ENCODE measurements at places on chromosomes 5 and 9.

DNA sequence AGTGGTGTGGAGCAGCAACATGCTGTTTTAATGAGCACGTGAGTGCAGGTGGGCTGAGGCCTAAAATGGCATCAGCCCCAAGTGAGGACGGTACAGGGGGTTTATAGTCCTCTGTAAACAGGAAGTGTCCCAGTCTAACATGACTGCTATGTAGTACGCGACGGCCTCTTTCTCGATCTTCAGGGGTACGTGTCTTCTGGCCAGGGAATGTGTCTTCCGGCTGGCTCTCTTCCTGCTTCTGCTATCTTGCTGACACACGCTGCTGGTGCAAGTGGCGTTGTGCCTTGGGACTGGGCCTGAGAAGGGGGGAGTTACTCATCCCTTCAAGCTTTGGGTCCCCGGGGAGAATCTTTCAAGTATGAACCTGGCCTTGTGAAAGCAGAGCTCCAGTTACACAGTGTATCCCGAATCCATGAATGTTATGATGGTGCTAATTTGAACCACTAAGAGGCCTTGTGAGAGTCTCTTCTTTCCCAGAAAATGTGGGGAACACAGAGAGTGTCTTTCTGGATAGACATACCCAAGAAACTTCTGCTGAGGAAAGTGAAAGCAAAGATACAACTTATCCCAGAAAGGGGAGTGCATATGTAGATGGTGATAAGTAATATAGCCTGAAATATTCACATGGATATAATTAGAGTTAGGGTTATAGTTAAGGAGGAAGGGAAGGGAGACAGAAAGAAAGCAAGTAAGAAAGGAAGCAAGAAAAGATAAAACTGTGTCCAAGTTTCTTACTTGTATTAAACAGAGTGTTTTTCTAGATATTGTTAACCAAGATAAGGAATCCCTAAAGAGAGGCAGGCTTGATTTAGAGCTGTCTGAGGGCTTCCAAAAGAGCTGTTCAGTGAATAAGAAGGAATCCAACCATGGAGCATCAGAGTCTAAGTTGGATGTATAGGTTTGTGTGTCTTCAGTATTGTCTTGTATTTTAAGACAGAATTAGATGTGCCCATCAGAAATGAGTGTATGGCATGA is 35.5 kb upstream of the ANXA2R start:
- peaks cover 13% of the 10 kb centered on the region for H3K4me1 ChIP-seq
- peaks cover 13% of the 10 kb centered on the region for H3K36me3 ChIP-seq
- H3K27me3 ChIP-seq: no peaks in the 10 kb centered on the region
- no peak for DNase-seq

DNA sequence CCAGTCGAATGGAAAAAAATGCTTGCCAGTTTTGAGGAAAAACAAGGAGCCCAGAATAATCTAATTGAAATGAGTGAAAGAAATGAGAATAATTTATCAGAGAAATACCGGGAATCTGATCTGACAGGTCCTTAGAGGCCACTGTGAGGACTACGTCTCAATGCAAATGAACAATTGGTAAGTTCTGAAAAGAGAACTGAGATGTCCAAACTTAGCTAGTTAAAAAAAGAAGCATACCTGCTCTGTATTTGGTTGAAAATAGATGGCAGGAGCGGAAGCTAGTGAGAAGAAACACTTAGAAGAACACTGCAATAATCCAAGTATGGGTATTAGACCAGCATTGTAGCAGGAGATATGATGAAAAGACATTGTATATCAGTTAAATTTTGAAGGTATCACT is 161.2 kb downstream of the CDH9 start:
- DNase-seq: no peak
- H3K4me1 ChIP-seq: no peaks in the 10 kb centered on the region

- no peaks in the 10 kb centered on the region for H3K27me3 ChIP-seq
- H3K4me3 ChIP-seq: no peak overlapping the region
- H3K27ac ChIP-seq: no peak overlapping the region
- DNase-seq: no peak
- H3K36me3 ChIP-seq: no peaks in the 10 kb centered on the region
- no peaks in the 10 kb centered on the region for H3K4me1 ChIP-seq
Measured at GRCh38 chr9:19446361-19446861, 37.6 kb downstream of the ACER2 start.

GRCh38 chr9:107112707-107113243 is 170.3 kb upstream of the RAD23B start:
- H3K27ac ChIP-seq: no peak overlapping the region
- no peak overlapping the region for H3K4me3 ChIP-seq
- H3K4me1 ChIP-seq: no peaks in the 10 kb centered on the region
- H3K36me3 ChIP-seq: no peaks in the 10 kb centered on the region
- DNase-seq: no peak

- no peaks in the 10 kb centered on the region for H3K27me3 ChIP-seq
- no peak overlapping the region for H3K27ac ChIP-seq
- no peaks in the 10 kb centered on the region for H3K36me3 ChIP-seq
- H3K4me1 ChIP-seq: no peaks in the 10 kb centered on the region
Measured at GRCh38 chr5:15506897-15507296, 6.9 kb downstream of the FBXL7 start.

DNA sequence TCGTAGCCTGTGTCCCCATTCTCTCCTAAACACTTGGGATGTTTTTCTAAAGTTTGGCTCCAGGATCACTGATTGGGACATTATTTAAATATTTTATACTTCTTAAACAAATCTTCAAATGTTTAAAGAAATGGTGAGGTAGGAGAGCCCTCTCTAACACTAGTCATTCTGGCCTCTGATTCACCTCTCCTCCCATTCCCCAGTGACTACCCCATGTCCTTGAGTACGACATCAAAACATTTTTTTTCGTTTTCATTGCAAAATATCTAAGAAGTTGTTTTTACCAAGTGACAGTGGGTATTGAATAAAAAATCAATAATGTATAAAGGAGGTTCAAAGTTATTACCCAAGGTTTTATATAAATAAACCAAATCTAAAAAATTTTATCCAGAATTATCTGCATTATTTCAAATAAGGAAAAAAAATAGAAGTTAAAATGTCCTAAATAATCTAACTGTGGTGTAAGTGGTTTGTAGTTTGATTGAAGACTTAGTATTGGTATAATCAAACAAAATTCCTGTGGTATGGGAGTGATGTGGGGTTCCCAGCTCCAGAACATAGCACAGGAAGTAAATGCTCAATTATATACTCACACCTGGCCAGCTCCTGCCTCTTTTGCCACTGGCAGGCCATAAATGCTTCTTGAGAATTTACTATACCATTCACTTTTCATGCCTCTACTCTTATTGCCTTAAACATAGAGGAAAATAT is 51.1 kb downstream of the MAST4 start:
- no peak overlapping the region for H3K4me3 ChIP-seq
- no peak overlapping the region for H3K27ac ChIP-seq
- no peaks in the 10 kb centered on the region for H3K4me1 ChIP-seq
- no peak for DNase-seq

DNA sequence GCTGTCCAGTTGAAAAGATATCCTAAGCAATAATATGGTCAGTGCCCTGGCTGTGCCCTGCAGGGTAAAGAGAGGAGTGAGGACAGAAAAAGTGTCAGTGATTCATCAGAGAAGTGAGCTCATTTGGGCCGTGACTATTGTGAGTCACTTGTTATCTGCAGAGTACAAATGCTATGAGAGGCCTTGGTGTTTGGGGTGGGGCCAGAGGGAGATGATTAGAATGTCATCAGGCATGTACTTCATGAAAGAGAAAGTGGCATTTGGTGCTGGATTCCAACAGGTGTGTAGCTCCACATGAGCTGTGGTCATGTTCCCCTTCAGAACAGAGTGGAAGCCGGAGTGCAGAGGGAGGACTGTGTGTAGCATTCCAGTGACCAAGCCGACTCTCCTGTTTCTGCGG is 174.1 kb downstream of the KDM4C start:
- no peak for DNase-seq
- no peaks in the 10 kb centered on the region for H3K27me3 ChIP-seq
- H3K4me3 ChIP-seq: no peak overlapping the region
- no peak overlapping the region for H3K27ac ChIP-seq
- H3K36me3 ChIP-seq: no peaks in the 10 kb centered on the region

GRCh38 chr5:158436271-158437065 is 577.5 kb upstream of the CLINT1 start:
- no peak overlapping the region for H3K27ac ChIP-seq
- H3K4me1 ChIP-seq: peaks cover 40% of the 10 kb centered on the region
- no peaks in the 10 kb centered on the region for H3K36me3 ChIP-seq
- no peak overlapping the region for H3K4me3 ChIP-seq
- no peaks in the 10 kb centered on the region for H3K27me3 ChIP-seq

- no peak for DNase-seq
- no peaks in the 10 kb centered on the region for H3K4me1 ChIP-seq
- H3K27ac ChIP-seq: no peak overlapping the region
Measured at GRCh38 chr5:90071066-90071465, 338.5 kb downstream of the CETN3 start.

DNA sequence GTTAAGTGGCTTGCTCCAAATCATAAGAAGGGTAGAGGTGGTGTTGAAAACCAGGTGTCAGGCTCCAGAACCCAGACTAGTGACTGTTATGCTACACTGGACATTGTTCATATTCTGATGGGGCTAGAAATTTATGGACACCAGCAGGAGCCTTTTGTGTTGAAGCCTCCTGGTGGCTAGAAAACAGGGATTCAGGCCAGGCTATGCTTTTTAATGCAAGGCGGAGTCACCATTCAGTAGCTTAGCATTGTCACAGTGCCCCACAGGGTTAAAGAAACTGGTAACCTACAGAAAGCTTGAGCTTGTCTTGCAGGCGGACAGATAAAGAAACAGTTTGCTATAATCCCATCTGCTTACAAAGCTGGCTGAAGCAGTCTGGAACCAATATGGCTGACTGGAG is 23.0 kb upstream of the GOLM1 start:
- no peak overlapping the region for H3K27ac ChIP-seq
- no peak for DNase-seq
- no peak overlapping the region for H3K4me3 ChIP-seq
- H3K4me1 ChIP-seq: no peaks in the 10 kb centered on the region

GRCh38 chr5:111999286-111999685 is 242.3 kb upstream of the NREP start:
- H3K27ac ChIP-seq: no peak overlapping the region
- no peaks in the 10 kb centered on the region for H3K36me3 ChIP-seq

- H3K4me1 ChIP-seq: no peaks in the 10 kb centered on the region
- H3K4me3 ChIP-seq: no peak overlapping the region
- no peak overlapping the region for H3K27ac ChIP-seq
- DNase-seq: no peak
Measured at GRCh38 chr5:109455598-109456096, 45.9 kb upstream of the PJA2 start.

DNA sequence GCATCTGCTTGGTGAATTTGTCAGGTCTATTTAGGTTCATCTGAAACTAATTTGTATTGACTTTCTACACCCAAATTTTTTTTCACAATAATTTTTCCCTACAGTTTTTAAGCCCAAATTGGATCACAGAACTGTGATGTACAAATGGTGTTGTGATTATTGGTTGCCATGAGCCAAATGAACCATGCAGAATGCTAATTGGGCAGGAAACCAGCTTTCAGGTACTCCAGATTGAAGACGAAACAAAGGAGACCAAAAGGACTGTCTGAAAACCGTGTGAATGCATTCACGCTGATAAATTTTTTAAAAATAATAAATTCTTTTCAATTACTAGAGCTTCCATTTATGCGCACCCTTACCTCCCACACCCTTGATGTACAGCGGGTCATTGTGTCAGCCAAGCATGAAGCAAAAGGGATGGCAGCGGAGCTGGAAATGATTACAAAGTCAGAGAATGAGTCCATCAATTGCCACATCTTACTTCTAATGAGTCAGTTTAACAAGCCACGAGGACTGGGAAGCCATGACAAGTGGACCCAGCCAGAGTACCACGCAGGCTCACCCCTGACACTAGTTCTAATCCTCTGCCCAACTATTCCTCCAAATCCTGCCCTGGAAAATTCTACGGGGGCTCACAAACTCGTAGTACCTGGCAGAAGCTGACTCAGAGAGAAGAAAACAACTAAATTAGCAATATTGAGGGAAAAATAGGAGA is 66.5 kb downstream of the SEMA6A start:
- DNase-seq: no peak
- no peak overlapping the region for H3K4me3 ChIP-seq
- no peaks in the 10 kb centered on the region for H3K36me3 ChIP-seq
- no peaks in the 10 kb centered on the region for H3K27me3 ChIP-seq

- H3K27ac ChIP-seq: peak overlapping the region; percentile 67
- DNase-seq: peak; percentile 49
- H3K36me3 ChIP-seq: no peaks in the 10 kb centered on the region
- peak overlapping the region; percentile 89 for H3K4me3 ChIP-seq
- no peaks in the 10 kb centered on the region for H3K27me3 ChIP-seq
Measured at GRCh38 chr5:139272471-139273321, 20.8 kb upstream of the MATR3 start.

GRCh38 chr5:132830436-132831094 is at the start of gene SHROOM1:
Gene SHROOM1 (minus strand): TSS chr5:132830647. CDS start chr5:132826140, 4,507 bp downstream.
- peak within 1 kb of the TSS; percentile 58 for H3K4me3 ChIP-seq
- no peak for DNase-seq
- peaks cover 5% of the 10 kb centered on the region for H3K4me1 ChIP-seq
- H3K36me3 ChIP-seq: no peaks in the 10 kb centered on the region
- H3K27me3 ChIP-seq: peaks cover 18% of the 10 kb centered on the region
- H3K27ac ChIP-seq: peak within 1 kb of the TSS; percentile 51

GRCh38 chr5:162272417-162272816 is 204.8 kb downstream of the GABRG2 start:
- no peak for DNase-seq
- H3K4me3 ChIP-seq: no peak overlapping the region
- no peak overlapping the region for H3K27ac ChIP-seq
- no peaks in the 10 kb centered on the region for H3K36me3 ChIP-seq

- no peak overlapping the region for H3K27ac ChIP-seq
- H3K36me3 ChIP-seq: no peaks in the 10 kb centered on the region
- DNase-seq: no peak
- H3K4me1 ChIP-seq: no peaks in the 10 kb centered on the region
- H3K27me3 ChIP-seq: no peaks in the 10 kb centered on the region
Measured at GRCh38 chr5:16147179-16147900, 32.3 kb downstream of the MARCHF11 start.

DNA sequence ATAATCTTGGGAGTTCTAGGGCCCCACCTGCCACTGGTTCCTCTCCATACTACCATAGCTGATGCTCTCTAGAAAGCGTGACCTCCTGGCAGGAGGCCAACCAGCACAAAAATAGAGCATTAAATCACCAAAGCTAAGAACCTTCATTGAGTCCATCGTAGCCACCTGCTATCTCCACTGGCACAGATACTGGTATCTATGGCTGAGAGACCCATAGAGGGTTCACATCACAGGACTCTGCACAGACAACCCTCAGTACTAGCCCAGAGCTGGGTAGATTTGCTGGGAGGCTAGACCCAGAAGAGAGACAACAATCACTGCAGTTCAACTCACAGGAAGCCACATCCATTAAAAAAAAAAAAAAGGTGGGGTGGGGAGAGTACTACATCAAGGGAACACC is 509.1 kb downstream of the DTWD2 start:
- H3K4me3 ChIP-seq: no peak overlapping the region
- no peaks in the 10 kb centered on the region for H3K4me1 ChIP-seq
- H3K36me3 ChIP-seq: no peaks in the 10 kb centered on the region
- no peaks in the 10 kb centered on the region for H3K27me3 ChIP-seq
- DNase-seq: no peak

Measured in CD8-positive, alpha-beta memory T cell (primary cell).